Activated CD8-positive, alpha-beta memory T cell treated with anti-CD3 and anti-CD28 coated beads for 1 hour (primary cell): ENCODE measurements at places on chromosomes 4 and X.

DNA sequence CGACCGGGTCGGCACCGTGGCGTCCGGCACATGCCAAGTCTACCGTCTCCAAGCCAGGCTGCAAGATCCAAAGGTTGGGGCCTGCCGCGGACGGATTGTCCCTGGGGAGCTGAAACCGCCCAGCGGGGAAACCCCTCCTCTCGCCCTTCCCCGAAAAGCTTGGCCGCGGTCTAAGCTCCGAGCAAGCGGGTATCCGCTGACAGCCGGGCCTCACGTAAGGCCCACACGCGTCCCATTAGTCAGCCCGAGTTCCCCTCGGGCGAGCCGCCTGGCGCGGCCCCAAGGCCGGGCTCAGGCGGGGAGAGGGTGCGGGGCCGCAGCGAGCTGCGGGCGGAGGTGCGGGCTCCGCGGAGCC lies 6.8 kb upstream of the BCOR start:
- DNase-seq, result no peak

DNA sequence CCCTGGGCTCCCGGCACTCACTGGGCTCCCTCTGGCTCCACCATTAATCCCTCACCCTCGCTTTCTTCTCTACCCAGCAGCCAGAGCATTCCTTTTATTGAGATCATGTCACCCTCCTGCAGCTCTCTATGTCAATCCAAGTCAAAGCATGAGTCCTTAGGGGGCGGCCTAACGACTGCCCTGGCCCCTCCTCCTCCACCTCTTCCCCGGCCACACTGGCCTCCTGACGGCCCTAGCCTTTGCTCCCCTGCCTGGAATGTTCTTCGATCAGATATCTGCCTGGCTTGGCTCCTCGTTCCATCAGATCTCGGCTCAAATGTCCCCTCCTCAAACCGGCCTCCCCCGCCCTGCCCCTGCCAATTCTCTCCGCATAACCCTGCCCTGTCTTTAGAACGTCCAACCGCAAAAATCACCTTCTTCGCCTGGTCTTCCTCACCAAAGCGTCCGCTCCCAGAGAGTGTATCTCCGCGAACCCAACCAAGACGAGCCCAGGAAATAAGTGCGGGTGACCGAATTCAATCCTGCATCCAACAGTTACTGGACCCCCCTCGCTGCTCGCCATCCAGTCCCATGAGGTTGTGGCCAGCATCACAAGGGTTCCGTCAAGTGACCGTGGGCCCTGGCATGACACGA lies 722 bp upstream of the PNCK start:
- no peak for DNase-seq

- no peak for DNase-seq
These were observed 70.1 kb downstream of the NAA11 start for GRCh38 chr4:79255793-79256192.

- DNase-seq, result no peak
These were observed 121.2 kb upstream of the GRPR start for GRCh38 chrX:16002185-16002584.

DNA sequence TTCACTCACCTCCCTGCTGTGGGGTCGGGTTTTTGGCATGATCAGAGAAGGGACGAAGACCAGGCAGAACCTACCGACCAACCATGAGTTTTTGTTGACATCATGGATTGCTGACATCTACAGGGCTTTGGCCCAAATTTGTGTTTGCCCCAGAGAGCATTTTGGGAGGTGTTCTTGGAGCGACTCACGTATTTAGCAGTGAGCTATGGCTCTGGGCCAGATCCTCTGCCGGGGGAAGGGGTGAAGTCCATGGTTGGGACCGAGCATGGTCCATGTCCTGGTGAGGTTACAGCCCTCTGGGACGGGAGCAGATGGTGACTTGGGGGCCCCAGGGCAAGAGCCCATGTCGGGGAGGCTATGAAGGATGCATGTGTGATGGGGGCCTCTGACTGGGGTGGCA lies 17.4 kb downstream of the SORCS2 start:
- no peak for DNase-seq

GRCh38 chrX:45758319-45758718 lies 557.6 kb upstream of the DIPK2B start:
- DNase-seq, result no peak

DNA sequence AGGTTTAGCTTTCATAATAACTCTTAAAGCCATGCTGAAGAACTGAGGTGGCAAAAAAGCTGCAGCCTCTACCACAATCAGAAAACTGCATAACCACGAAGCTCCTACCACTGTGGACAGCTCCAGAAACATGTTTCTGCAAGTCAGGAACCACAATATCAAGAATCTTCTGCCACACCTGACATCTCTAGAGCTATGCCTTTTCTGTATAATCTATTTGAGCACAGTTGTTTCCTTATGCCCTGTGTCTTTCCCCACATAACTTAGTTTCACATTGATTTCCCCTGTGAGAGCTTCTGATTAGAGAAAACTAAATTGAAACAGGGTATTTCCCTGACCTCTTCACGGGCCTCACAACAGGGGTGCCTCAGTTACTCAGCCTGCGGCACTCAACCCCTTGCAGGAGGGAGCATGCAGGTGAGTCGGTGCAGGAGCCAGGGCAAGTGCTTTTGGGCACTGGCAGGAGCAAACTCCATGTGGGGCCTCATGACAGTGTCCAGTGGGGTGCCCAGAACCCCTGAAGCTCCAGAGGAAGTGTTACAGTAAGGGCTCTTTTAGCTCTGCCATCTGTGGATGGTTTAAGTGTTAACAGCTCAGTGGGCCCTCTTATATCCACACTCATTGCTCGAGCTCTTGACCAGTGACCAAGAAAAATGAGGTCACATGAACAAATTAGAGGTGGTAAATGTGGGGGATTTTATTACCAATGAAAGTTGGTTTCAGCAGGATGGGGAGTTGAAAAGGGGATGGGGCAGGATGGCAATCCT lies 132.8 kb upstream of the BMP3 start:
- DNase-seq, result no peak

GRCh38 chrX:70032792-70033191 lies 16.9 kb downstream of the AWAT2 start:
- no peak for DNase-seq

DNA sequence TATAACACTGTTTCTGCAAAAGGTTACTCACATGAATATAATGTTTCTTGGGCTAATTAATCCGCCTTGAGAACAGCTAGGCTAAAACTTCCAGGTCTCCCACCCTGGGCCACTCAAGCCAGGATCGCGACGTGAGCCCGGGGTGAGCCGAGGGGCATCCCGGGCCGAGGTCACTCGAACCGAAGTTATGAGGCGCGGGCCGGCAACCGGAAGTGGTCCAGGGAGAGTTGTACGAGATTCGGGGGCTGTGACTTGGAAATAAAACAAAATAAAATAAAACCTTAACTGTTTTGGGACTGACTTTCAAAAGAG lies 317 bp downstream of the CMC4 start:
- DNase-seq, result no peak

DNA sequence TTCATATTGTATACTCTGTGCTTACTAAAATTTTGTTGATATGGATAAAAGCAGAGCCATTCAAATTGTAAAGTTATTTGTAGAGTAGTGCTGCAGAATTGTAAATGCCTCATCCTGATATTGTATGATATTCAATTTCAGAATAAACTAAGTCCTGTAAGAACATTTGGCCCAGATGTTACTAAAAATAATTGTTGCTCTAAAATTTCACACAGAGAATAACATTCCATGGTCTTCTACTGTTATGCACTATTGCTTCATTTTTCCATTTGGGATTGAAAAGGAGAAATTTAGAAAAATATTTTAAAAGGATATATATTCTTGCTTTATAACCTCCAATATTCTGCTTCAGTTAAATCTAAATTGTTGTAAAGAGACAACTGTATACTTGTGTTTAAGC lies 195.6 kb downstream of the LARP7 start:
- DNase-seq, result no peak
